NCI-H2081 treated with DMSO at 0.1 percent for 48 hours (cell line): ENCODE measurements at places on chromosomes 7 and 10.

DNA sequence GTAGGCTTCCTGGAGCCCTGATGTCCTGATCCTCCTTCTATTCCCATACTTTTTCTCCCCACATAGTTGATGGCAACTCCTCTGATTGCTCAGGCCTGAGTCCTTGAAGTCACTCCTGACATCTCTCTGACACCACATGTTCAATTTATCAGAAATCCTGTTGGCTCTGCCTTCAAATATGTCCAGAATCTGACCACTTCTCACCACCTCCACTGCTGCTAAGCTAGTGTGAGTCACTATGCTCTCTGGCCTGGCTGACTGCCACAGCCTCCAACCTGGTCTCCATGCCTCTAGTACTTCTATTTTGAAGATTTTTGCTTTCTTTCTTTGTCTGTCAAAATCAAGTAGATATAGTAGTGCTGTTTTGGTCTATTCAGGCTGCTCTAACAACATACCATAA is 53.0 kb downstream of the TMEM229A start:
- DNase-seq: no peak

- DNase-seq: no peak
Observed at GRCh38 chr7:134180376-134180775, 53.2 kb downstream of the LRGUK start.

- no peak for DNase-seq
Observed at GRCh38 chr10:14611968-14612693, 162.6 kb downstream of the FAM107B start.

- no peak for DNase-seq
Observed at GRCh38 chr7:1936531-1937251, 266.6 kb downstream of the ELFN1 start.

GRCh38 chr7:108091461-108091831 is 38.7 kb downstream of the LAMB4 start:
- DNase-seq: no peak

GRCh38 chr10:17073725-17074540 is 55.7 kb downstream of the CUBN start:
- no peak for DNase-seq

DNA sequence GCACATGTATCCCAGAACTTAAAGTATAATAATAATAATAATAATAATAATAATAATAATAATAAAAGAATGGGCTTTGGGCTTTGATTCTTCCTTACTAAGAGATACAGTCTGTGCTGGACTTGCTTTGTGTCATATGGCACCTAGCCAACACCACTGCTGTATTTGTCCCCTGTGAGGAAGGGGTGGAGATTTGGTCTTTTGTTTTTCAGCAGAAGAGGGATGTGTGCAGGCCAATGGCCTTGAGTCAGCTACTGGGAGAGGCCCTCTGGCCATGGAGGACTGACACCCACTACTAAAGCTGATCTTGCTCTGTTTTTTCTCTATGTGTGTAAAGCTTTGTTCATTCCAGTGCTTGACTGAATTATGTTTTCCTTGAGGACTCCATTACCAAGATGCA is 573.0 kb upstream of the PCDH15 start:
- no peak for DNase-seq

DNA sequence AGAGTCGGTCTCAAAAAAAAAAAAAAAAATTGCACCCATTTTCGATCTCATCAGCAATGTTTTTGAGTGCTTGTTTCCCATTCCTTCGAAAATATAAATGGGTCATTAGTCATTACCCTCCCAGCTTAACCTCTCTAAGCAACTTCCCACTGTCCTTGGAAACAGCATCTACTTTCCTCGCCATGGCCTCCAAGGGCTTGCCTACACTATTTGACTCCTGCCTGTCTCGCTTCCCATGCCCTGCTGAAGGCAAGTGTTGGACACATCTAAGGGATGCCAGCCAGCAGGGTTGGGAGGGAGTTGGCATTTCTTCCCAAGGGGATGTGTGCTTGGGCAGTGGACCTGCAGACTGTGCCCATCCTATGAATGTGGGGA is 12.7 kb upstream of the RHBDD2 start:
- no peak for DNase-seq

- DNase-seq: no peak
Observed at GRCh38 chr10:75497997-75498883, 66.8 kb downstream of the LRMDA start.

DNA sequence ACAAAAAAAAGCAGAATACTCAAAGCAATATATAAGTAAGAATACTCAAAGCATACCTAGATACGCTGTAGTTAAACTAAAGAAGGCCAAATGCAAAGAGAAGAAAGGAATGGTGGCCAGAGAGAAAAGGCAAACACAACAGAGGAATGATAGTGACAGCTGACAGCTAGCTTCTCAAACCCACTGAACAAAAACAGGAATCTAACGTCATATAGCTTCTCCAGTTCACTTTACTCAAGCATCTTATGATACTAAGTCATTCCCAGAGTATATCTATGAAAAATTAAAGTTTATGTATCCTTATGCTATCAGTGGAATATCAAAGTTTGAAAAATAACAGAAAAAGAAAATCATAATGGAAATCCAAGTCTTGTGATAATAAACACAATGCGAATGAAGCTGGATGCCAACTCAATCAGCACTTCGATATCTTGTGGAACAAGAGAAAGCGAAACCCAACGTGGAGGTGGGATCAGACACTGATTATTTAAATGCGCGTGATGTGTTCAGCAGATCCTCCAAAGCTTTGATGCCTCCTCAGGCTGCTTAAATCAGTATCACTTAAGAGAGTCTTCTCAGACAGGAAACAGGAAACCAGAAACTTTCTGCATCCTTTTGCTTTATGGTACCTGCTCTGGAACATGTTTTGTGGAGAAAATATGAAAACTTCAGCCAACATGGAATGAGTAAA is 102.8 kb downstream of the PIP4K2A start:
- no peak for DNase-seq

DNA sequence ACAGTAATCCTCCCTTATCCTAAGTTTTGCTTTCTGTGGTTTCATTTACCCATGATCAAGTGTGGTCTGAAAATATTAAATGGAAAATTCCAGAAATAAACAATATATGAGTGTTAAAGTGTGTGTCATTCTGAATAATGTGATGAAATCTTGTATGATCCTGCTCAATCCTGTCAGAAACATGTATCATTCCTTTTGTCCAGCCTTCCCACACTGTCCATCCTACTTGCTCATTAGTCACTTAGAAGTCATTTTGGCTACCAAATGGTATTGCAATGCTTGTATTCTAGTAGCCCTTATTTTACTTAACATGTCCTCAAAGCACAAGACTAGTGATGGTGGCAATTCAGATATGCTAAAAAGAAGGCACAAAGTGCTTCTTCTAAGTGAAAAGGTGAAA is 1211.2 kb upstream of the SORCS1 start:
- no peak for DNase-seq

- no peak for DNase-seq
Observed at GRCh38 chr7:16203065-16203464, 218.3 kb downstream of the CRPPA start.

GRCh38 chr10:103751667-103752290 is 103.6 kb downstream of the SH3PXD2A start:
- DNase-seq: no peak

- DNase-seq: no peak
Observed at GRCh38 chr10:16779384-16779915, 37.8 kb downstream of the RSU1 start.

GRCh38 chr7:5177060-5177459 is 13.0 kb upstream of the WIPI2 start:
- no peak for DNase-seq

- DNase-seq: no peak
Observed at GRCh38 chr10:6141296-6142151, 52.7 kb downstream of the RBM17 start.

DNA sequence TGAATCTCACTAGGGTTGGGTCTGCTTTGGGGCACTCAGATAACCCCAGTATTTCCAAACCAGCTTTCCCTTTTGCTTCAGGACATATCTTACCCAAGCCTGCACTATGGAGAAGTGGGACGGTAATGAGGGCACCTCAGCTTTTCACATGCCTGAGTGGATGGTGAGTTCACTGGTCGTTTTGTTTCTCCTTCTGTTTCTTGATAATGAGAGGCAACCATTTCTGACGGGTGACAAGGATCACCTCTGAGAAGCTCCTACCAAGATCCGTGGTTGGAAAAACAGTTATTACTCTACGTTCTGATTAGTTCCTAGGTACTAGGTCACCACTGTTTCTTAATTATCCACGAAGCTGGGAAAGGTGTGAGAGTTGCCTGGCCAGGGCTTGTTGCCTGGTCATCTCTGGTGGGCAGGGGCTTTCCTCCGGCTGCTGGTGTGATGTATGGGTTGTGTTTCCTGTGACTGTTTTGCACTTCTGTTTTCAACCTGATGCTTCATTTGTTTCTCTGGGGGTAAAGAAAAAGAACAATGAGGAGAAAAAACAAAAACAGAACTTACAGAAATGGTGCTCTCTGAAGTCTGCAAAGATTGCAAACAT is 65.7 kb upstream of the STRIP2 start:
- no peak for DNase-seq

DNA sequence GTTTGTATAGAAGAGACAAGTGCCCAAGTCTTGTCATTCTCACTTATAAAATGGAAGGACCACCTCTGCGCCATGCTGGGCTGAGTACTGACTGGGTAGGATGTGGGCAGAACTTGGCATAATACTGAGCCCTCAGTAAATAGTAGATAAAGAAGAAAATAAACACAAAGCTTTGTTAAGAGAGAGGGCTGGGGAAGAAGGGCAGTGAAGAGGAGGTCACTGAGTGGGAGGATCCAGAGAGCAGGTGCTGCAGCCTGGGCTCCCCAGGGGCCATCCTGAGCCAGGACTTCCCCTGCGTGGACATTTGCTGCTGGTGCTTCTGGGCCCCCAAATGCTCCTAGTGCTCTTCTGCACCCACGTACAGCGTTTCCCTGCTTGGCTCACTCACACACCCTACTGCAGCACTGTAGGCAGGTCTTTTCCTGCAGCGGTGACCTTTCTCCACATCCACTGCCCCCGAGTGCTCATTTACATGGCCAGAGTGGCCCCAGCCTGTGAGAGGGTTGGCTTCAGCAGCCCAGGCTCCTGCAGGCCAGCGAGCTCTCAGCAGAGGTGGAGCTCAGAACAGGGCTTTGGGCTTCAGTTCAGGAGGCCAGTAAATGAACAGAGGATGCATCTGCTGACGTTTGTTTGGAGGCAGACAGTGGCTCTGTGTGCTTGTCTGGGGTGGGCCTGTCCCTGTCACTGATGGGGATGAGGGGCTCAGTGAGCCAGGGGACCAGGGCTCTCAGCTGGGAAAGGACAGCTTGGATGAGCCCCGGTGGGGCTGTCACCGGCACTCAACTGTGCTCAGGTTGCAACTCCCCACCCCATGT is 164.6 kb downstream of the ADARB2 start:
- no peak for DNase-seq

- DNase-seq: no peak
Observed at GRCh38 chr10:109866995-109867635, 56.2 kb downstream of the XPNPEP1 start.

DNA sequence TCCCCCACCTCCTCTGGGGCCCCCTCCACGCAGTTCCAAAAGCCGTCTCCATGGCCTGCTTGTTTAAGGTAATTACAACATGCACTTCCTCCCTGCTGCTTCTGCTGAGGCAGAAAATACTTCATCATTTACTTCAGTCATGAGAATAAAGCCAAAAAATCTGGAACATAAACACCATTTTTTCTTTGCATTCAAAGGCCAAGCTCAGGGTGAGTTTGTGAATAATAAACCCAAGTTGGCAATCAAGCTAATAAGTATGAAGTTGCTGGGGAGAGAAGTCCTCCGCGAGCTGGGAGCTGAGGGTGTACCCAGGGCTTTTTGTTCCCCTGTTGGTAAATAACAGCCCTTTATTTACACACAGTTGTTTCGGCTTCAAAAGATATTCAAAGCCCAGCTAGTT is 70.5 kb downstream of the FAM204A start:
- DNase-seq: no peak

- no peak for DNase-seq
Observed at GRCh38 chr10:68878496-68878895, 22.6 kb upstream of the DDX50 start.

GRCh38 chr7:80139236-80139635 is 4.6 kb downstream of the GNAI1 start:
- DNase-seq: no peak

DNA sequence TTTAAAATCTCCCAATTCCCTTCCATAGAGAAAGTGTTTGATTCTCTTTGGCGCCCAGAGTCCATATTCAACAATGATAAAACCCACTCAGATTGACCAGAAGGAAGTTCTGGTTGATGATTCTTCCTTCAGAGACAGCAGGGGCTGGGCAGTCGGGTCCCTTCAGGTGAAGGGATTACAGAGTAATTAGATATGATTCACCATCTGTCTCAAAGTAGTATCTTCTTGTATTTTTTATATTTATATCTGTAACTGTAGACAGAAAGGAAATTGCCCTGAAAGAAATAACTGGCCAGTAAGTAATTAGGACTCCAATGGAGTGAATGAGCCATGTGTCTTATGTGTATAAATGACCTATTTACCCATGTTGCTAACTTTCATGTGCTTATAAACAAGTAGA is 156.0 kb downstream of the PLCE1 start:
- DNase-seq: no peak

DNA sequence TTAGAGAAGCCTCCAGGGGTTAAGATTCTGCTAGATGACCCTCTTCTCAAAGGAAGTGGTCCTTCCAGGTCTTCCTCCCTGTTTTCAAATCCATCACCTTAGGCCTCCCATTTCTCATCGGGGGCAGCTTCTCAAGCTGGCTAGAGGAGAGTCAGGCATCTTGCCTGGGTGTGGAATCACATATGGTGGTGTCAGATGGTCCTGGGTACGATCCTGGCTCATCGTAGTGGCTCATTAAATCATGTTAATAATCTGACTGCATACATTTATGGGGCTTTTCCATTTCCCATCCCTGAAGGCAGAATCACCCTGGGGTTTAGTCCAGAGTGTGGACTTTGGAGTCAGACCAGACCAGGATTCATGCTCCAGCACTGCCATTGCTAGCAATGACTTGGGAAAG is 132.6 kb downstream of the RPS24 start:
- no peak for DNase-seq

DNA sequence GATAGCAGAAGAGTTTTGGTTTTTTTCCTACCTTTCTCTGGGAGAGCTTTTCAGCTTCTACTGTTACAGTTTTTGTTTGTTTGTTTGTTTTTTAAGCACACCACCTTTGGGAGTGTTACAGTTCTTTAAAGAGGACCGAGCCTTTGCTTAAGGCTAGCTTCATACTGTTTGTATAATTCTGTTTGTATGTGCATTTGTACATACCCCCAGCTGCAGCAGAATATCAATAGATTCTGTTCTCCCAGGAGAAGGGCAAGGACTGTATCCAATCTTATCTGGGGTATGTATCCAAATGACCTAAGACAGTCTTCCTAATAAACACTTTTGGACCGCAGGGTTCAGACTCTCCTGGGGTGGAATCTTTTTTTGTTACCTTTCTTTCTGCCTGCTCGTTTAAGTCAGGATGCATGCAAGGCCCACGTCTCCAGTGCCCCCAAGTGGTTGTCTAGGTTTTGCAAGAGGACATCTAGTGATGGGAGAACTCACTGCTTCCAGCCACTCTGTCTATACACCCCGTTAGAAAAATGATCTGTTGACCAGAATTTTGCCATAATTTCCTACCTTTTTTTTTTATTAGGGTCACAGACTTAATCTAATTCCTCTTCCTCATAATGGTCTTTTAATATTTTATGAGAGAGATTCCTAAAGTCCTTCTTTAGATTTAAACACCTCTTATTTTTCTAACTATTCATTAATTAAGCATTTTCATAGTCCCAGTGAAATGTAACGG is 23.9 kb downstream of the NRF1 start:
- peak; percentile 64 for DNase-seq
